Mesothelial cell of epicardium (in vitro differentiated cells): ENCODE measurements at places on chromosomes 1 and 21.

DNA sequence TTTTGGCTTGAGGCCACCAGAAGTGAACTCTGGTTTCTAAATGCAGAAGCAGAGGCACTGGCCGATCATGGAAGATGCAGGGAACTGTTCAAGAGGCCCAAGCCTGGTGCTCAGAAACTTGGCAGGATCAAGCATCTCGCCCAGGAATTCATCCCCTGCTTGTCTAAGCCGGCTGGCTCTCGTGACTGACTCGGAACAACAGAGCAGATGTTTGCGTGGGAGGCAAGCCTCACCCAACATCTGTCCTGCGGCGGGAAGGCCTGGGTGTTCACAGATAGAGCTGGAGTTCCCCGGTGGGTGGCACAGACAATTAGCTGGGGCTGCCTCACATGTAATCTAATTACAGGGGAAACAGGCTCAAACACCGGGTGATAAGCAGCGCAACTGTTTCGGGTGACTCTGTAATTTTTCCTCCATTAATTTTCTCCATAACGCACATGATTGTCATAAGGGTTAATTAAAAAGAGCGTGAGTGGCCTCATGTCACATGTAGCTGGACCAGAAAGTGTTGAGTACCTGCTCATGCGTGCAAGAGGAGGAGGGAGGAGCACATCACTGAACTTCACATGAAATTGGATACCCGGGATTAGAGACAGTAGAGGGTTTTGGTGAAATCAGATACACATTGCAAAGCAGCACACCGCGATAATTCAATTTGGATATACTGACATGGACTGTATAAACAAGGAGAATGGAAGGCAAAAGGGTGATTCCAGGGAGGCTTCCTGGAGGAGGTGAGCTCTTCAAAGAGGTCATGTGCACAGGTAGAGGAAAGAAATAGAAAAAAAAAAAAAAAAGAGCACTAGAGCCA is 180.0 kb downstream of the ETS2 start:
- DNase-seq = peak; percentile 31
- no peak overlapping the region for H3K4me3 ChIP-seq
- H3K27me3 ChIP-seq = peaks cover 5% of the 10 kb centered on the region
- peaks cover 2% of the 10 kb centered on the region for H3K36me3 ChIP-seq

GRCh38 chr1:61221642-61222041 is 139.3 kb downstream of the NFIA start:
- peaks cover 13% of the 10 kb centered on the region for H3K36me3 ChIP-seq
- H3K27ac ChIP-seq = peak overlapping the region; percentile 9
- no peak for DNase-seq
- H3K4me1 ChIP-seq = peaks cover 19% of the 10 kb centered on the region
- H3K27me3 ChIP-seq = no peaks in the 10 kb centered on the region
- H3K4me3 ChIP-seq = no peak overlapping the region

GRCh38 chr1:163807331-163808049 is 485.7 kb downstream of the NUF2 start:
- peaks cover 57% of the 10 kb centered on the region for H3K4me1 ChIP-seq
- no peaks in the 10 kb centered on the region for H3K27me3 ChIP-seq
- no peak overlapping the region for H3K4me3 ChIP-seq
- DNase-seq = no peak
- H3K36me3 ChIP-seq = peaks cover 6% of the 10 kb centered on the region
- H3K27ac ChIP-seq = peak overlapping the region; percentile 89

DNA sequence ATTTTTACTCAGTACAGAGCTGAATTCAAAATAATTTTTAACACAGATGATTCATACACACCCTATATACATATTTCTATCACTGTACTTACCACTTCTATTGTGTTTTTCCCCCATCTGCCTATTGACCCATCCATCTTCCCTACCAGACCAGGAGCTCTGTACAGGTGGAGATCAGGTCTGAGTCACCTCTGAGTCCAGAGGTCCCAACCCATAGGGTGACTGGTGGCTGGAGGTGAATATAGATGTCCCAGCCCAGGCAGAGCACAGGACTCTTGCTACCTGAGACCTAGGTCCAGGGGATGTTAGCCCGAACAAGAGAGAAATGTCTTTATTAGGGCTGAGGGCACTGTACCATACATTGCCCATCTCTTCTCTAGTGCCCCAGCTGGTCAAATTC is 54.8 kb downstream of the DMAP1 start:
- H3K27me3 ChIP-seq = no peaks in the 10 kb centered on the region
- no peaks in the 10 kb centered on the region for H3K4me1 ChIP-seq
- H3K4me3 ChIP-seq = no peak overlapping the region

GRCh38 chr1:40720493-40720892 is 29.0 kb downstream of the NFYC start:
- no peak overlapping the region for H3K4me3 ChIP-seq
- peaks cover 7% of the 10 kb centered on the region for H3K36me3 ChIP-seq
- no peaks in the 10 kb centered on the region for H3K27me3 ChIP-seq
- peaks cover 51% of the 10 kb centered on the region for H3K4me1 ChIP-seq

- no peaks in the 10 kb centered on the region for H3K27me3 ChIP-seq
- no peak for DNase-seq
- H3K4me1 ChIP-seq = peaks cover 1% of the 10 kb centered on the region
- no peaks in the 10 kb centered on the region for H3K36me3 ChIP-seq
- no peak overlapping the region for H3K4me3 ChIP-seq
- H3K27ac ChIP-seq = no peak overlapping the region
Measured at GRCh38 chr21:43290421-43291346, 121.9 kb downstream of the CRYAA start.

- no peaks in the 10 kb centered on the region for H3K4me1 ChIP-seq
- no peak overlapping the region for H3K4me3 ChIP-seq
- no peaks in the 10 kb centered on the region for H3K27me3 ChIP-seq
- no peak for DNase-seq
- H3K36me3 ChIP-seq = no peaks in the 10 kb centered on the region
- H3K27ac ChIP-seq = no peak overlapping the region
Measured at GRCh38 chr1:7899741-7900140, 40.9 kb downstream of the TNFRSF9 start.

- H3K27me3 ChIP-seq = peaks cover 10% of the 10 kb centered on the region
- DNase-seq = no peak
- no peak overlapping the region for H3K27ac ChIP-seq
- no peaks in the 10 kb centered on the region for H3K36me3 ChIP-seq
Measured at GRCh38 chr1:202233804-202234203, 40.2 kb downstream of the LGR6 start.
